ENCODE measurements at places on chromosomes 7 and 10.
A peak's percentile ranks its signal among the peaks of the same experiment; 100 is the strongest.

DNA sequence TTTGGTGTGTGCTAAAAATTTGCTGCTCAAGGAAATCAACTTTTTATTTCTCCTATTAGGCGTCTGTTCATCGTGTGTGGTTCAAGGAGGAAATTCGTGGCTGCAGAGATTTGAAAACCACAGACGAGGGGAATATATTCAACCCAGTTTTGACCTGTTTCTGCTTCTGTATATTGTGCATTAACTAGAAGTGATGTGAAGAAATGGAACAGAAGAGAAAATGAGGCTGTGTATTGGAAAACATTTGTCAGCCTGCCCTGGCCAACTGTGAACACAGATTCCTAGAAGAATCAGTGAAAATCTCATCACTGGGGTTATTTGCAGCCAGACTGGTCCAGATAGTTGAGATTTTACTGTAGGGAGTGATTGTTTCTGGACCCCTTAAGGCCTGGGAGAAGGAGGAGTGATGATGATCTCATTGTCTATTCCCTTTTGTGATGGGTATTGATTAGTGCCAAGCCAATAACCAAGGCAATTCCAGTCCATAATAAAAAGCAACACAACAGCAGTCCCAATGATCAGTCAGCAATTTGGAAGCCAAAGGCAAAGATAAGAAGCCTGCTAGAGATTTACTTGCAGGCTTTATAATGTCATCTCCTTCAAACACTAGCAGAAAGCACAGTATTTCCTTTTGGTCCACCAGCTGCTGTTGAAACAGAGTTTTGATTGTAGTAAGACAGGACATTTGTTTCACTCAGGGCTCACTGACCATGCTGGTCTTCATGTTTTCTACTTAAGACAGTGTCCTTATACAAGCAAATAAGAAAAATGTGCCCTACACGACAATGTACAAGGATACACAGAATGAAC, 339.4 kb downstream of the PRPF18 start:
- DNase-seq: no peak

DNA sequence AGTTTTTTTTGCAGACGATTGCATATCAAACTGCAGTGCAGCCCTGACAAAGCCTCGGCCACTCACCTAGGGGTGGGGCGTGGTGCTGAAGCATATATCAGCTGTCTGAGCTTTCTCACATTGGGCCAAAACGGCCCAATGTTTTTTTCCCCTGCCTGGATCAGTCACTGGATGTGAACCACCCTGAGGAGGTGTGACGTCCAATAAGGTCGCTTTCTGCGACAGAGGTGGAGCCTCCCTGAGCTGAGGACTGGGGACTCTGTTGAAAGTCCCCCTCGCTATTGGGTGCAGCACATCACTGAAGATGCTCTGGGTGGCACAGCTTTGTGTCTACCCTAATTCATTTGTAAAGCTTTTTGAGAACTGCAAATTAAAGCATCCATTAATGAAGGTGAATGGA, 60.9 kb downstream of the SEM1 start:
- DNase-seq: no peak

DNA sequence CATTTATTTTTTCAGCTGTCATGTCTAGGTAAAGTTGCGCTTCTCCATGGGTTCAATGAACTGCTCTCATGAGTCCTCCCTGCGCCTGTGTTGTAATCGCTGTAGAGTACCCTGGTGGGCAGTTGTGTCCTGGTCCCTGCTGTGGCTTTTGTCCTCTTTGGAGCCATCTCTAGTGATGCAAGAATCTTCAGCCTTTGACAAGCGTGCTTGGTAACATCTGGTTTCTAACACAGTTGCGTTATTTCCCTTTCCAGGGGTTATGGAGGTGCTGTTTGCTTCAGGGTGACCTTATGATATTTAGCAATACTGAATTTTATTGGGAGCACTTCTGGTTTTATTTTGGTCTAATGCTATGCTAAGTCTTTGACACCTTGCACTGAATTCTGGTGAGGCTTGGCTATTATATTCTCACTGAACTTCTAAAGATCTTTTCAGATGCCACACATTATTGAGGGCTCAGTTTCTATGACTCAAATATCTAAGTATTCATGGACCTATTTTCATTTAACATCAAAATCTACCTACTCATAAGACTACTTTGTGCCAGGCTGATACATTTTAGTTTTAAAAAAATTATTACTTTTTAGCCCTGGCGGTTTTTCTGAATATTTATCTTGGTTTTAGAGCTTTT, 88.6 kb downstream of the FANK1 start:
- DNase-seq: no peak

DNA sequence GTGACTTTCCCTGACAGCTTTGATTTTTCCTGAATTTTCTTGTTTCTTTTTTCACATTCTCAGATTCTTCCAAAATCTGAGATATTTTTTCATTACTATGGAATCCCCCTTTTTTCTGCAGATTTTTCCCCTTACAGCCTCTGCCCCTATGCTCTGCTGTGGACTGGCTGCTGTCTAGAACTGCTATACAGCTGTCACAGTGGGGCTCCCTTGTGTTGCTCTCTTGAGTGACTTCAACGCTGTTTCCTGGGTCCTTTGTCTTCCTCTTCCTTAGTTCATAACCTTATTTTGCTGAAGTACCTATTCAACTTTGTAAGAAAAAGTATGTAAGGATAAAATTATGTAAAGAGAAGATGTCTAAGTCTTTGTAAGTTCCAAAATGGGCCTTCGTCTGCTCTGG, 234.1 kb upstream of the YAE1 start:
- no peak for DNase-seq

- DNase-seq: peak; percentile 90
Observed at GRCh38 chr10:11875494-11876281, 52.5 kb downstream of the PROSER2 start.

- no peak for DNase-seq
Observed at GRCh38 chr7:47473499-47474210, 108.3 kb downstream of the TNS3 start.

DNA sequence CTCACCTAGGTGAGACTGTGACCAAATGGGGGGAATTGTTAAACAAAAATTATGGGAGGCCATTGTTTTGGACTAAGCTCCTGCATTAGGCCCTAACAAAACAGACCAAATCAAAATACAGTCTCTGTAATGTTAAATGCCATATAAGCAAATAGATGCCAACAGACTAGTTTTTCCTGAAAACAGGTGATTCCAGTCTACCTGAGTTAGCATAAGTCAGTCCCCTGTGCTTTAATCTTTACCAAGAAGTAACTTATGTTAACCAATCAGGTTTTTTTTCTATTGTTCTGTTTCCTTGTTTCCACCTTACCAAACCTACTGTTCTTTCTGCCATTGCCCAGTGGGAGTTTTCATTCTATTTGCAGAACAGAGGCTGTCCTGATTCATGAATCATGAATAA, 48.0 kb downstream of the PDZD8 start:
- DNase-seq: no peak

DNA sequence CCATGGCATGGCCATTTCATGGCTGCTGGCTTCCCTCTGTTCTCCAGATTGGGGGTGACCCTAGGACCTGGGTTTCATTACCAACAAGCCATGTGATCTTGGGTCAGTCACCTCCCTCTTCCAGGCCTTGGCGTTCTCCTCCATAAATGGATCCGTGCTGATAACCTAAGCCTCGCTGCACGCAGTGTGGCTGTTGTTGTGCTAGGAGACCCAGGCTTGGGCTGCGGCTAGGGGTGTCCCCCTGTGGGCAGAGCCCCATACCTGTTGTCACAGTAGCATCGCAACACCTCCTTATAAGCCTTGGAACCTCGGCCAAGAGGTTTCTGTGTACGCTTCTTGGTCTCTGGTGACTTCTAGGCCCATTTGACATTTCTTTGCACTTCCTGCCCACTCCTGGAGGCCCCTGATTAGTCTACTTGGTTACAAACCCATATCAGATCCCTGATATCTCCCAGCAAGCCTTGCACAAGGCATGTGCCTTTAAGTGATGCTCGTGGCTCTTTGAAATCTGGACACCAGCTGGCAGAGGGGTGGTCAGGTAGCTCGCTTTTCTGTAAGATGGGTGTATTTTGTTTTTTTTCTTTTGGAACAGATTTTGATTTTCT, 23.6 kb downstream of the ZMIZ1 start:
- DNase-seq: no peak

- peak; percentile 84 for DNase-seq
Observed at GRCh38 chr7:130292682-130293257, at the start of gene CPA4. Gene CPA4 (plus strand): TSS chr7:130293161. CDS start chr7:130293181, 20 bp downstream.

GRCh38 chr10:1809139-1809741, 71.9 kb upstream of the ADARB2 start:
- no peak for DNase-seq

DNA sequence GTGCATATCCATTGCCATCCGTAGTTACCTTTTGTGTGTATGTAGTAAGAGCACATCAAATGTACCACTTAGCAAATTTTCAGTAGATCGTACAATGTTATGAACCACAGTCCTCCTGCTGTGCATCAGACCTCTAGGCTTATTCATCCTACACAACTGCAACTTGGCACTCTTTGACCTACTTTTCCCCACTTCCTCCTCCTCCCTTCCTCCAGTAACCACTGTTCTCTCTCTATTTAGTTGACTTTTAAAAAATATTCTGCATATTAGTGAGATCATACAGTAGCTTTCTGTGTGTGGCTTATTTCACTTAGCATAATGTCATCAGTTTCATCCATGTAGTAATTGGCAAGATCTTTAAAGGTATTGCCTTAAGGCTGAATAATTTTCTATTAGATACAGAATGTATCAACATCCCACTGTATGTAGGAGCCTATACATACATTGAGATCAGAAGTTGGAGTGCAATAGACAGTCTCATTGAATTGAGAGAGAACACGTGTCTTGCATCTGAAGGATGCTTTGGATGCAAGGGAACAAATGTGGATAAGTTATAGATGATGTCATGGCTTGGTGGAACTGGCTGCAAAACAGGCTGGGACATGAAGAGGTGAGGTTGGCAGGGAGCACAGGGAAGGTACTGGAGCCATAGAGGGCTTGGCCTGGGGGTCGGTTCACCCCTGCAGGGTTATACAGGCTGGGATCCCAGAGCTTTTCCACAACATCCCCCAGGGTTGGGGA, 83.0 kb upstream of the FAM180A start:
- DNase-seq: no peak

- DNase-seq: no peak
Observed at GRCh38 chr10:22629852-22630233, 84.5 kb downstream of the PIP4K2A start.

- no peak for DNase-seq
Observed at GRCh38 chr7:141480953-141481352, 70.3 kb upstream of the AGK start.

GRCh38 chr7:148230296-148230695, 360.3 kb upstream of the C7orf33 start:
- no peak for DNase-seq

- no peak for DNase-seq
Observed at GRCh38 chr10:79336276-79336675, 11.0 kb upstream of the PPIF start.

DNA sequence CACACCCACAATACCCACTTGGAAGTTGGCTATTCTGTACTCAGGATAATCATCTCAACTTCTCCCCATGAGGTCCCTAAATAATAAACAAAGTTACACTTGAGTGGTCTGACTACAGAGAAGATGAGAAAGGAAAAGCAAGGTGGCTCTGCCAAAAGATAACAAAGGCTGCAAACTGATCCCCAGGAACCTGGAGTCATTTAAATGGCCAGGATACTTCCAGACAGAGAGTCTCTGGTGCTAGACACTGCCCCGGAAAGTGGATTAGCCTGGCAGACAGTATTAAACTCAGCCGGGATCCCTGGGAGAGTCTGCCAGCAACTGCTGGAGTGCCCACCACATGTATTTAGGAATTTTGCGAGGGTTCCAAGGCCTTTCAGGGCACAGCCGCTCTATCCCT, 93.7 kb downstream of the DGKI start:
- no peak for DNase-seq

GRCh38 chr10:114623661-114624294, 34.3 kb downstream of the ABLIM1 start:
- DNase-seq: peak; percentile 93

DNA sequence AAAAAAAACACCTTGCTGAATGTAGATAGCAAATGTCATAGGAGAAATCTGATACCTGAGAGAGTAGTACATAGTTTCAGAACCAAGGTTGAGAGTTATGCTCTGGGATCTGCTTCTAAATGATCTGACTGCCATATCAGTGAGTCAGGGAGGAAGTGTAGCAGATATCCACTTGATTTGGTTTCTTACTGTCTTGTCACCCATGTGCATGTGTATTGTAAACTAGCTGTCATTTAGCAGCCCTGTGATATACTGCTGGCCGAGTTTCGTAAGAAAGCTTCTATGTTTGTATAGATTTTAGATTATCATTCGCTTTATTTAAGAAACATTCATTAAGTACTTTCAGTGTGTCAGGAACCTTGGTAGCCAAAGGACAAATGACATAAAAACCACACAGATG, 42.0 kb downstream of the SP4 start:
- no peak for DNase-seq

DNA sequence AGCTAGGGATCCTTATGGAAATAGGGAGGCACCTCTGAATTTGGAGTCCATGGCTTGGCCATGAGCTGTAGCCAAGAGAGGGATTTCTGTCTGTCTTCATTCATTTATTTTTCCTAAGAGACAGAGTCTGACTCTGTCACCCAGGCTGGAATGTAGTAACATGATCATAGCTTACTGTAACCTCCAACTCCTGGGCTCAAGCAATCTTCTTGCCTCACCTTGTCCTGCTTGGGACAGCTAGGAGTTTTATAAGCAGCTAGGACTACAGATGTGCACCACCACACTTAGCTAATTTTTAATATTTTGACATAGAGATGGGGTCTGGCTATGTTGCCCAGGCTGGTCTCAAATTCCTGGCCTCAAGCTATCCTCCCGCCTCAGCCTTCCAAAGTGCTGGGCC, 8.5 kb upstream of the HABP2 start:
- no peak for DNase-seq

- DNase-seq: no peak
Observed at GRCh38 chr7:129843365-129843898, 109.3 kb downstream of the UBE2H start.

GRCh38 chr7:94045581-94045980, 41.4 kb upstream of the BET1 start:
- DNase-seq: no peak

DNA sequence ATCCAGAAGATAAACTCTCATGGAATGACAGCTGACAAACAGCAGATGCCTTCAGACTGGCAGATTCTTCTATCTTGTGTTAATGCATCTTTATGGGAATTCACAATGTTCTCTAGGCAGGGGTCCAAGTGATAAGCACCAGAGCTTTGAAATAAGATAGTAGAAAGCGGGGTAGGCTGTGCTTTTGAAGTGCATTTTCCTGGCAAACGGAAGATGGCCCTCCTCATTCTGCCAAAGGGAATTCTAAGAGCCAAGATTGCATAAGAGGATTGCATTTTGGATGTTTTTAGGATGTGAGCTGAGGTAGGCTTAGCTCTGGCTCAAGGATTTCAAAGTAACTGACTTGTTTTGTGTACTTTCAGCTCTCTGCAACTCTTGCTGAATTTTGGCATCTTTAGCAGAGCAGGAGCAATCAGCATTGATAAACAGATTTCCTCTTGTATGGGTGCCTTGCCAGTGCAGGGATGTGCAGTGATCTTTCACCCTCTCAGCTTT, 298.5 kb upstream of the KLF6 start:
- DNase-seq: no peak

GRCh38 chr7:96441436-96442084, 119.7 kb upstream of the SLC25A13 start:
- no peak for DNase-seq
